Activated B cell treated with CpG ODN at 0.5 μM for 24 hours (primary cell): ENCODE measurements at places on chromosomes 2 and 18. TPM values are rescaled to one million over a fixed set of nuclear protein-coding genes. Genes with fewer than 3 reads are reported as not detected.

DNA sequence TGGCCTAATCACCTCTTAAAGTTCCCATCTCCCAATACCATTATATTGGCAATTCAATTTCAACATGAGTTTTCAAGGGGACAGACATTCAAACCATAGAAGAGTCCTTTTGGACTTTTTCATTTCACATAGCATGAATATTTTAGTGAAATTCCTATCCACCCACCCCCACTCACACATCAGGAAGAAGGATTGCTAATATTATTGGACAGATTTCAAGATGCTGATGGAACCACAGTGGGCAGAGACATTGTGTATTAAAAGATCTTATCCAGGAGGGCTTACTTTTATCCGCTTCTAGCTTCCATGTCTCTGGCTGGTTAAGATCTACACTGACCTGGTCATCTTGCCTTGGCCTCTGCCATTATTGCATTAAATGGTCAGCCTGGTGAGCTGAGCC lies 297.4 kb upstream of the ACVR2A start:
- no peak overlapping the region for H3K27ac ChIP-seq
- no peaks in the 10 kb centered on the region for H3K4me1 ChIP-seq
- no peaks in the 10 kb centered on the region for H3K27me3 ChIP-seq
- H3K4me3 ChIP-seq: no peak overlapping the region

- DNase-seq: no peak
- no peak overlapping the region for H3K27ac ChIP-seq
- H3K4me3 ChIP-seq: no peak overlapping the region
- H3K4me1 ChIP-seq: no peaks in the 10 kb centered on the region
Measured at GRCh38 chr2:109409321-109410038, 204.3 kb downstream of the SEPTIN10 start.

- H3K27me3 ChIP-seq: peaks cover 37% of the 10 kb centered on the region
- no peak overlapping the region for H3K27ac ChIP-seq
- H3K4me1 ChIP-seq: no peaks in the 10 kb centered on the region
- no peaks in the 10 kb centered on the region for H3K36me3 ChIP-seq
- H3K4me3 ChIP-seq: no peak overlapping the region
- no peak for DNase-seq
Measured at GRCh38 chr2:202054679-202055078, 18.4 kb upstream of the KIAA2012 start.

DNA sequence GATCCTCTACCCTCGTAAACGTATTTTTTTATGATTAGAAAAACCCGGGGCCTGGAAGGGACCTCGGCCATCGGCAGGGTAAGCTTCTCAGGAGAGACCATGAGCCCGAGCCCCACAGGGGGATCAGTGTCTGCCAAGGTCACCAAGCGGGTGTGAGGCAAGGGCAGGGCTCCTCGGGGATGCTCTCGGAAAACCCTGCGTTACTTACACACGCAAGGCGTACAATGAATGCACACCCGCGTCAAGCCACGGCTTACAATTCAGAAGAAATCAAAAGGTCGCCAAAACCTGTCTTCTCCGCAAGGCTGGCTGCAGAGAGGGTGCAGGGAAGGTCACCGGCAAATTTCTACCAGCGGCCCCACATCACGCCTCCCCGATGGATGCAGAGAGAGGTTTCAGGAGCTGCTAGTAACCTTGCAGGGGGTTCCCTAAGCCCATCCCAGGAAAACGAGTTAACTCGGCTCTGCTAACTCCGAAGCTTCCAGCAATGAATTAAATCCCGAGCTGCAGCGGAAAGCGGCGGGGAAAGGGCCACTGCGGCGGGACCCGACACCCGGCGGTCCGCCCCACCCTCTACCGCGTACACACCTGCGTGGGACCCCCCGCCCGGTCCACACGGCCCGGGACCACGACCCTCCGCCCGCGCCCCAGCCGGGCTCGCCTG lies 638 bp downstream of the ST3GAL5 start:
- H3K4me1 ChIP-seq: peaks cover 75% of the 10 kb centered on the region
- H3K27ac ChIP-seq: peak overlapping the region; percentile 96
- H3K36me3 ChIP-seq: peaks cover 28% of the 10 kb centered on the region
- H3K4me3 ChIP-seq: peak overlapping the region; percentile 94

DNA sequence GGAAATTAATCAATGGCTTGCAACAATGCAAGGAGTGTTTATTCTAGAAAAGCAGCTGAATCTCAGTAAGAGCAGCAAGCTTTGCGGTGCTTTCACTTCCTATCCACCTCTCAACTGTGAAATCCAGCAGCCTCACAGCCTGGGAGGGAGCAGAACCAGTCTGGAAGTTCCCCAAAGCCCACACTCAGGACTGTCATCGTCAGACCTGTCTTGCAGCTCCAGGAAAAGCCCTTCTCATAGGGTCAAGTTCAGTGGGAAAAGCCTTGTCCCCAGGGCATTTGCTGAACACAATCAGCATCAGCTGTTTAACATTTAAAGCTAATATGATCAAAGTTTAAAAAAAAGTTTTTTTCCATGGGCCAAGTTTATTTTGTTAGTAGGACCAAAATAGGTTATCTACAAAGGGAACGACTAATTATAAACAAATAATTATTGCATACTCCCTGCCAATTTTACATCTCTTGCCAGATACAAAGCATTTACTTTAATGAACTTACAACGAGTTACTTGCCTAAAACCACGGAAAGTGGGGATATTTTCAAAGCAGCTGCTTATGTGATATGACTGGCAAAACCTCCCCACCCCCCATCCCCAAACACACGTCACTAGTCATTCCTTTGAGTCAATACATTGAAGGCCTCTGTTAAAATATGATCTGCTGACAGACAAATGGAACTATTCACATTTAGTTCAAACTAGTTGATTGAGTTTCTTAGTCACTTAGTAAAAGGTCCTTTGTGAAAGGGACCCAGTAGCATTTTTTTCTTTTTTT lies 36.8 kb downstream of the PARD6G start:
- DNase-seq: no peak
- no peaks in the 10 kb centered on the region for H3K36me3 ChIP-seq
- H3K4me1 ChIP-seq: peaks cover 4% of the 10 kb centered on the region
- peaks cover 18% of the 10 kb centered on the region for H3K27me3 ChIP-seq
- H3K27ac ChIP-seq: no peak overlapping the region

GRCh38 chr2:53087874-53088461 lies 679.6 kb upstream of the CHAC2 start:
- no peak for DNase-seq
- no peak overlapping the region for H3K27ac ChIP-seq
- H3K4me3 ChIP-seq: no peak overlapping the region
- no peaks in the 10 kb centered on the region for H3K27me3 ChIP-seq

GRCh38 chr2:157986761-157987160 lies 110.6 kb upstream of the ACVR1 start:
- peaks cover 10% of the 10 kb centered on the region for H3K27me3 ChIP-seq
- H3K4me1 ChIP-seq: no peaks in the 10 kb centered on the region
- H3K4me3 ChIP-seq: no peak overlapping the region
- no peak for DNase-seq
- no peaks in the 10 kb centered on the region for H3K36me3 ChIP-seq

- DNase-seq: no peak
- no peak overlapping the region for H3K27ac ChIP-seq
- peaks cover 2% of the 10 kb centered on the region for H3K27me3 ChIP-seq
Measured at GRCh38 chr2:7919510-7919909, 762.3 kb upstream of the ID2 start.

DNA sequence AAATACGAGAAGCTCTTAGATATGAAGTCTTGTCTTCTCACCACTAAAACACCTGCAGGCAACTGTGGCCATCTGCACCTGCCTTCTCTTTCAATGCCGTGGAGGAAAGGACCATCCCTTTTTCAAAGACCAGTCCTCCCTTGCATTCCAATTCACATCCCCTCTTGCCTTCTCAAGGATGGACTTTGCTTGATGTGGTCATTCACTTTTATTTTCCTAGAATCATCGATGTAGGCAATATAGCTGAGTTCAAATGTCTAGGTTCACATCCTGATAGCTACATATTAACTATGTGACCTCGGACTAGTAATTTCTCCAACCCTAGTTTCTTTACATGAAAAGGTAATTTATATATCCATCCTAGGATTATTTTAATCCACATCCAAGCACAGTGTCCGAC lies 110.1 kb downstream of the HIBCH start:
- no peak overlapping the region for H3K27ac ChIP-seq
- no peaks in the 10 kb centered on the region for H3K27me3 ChIP-seq
- no peak for DNase-seq
- H3K36me3 ChIP-seq: peaks cover 22% of the 10 kb centered on the region
- H3K4me1 ChIP-seq: peaks cover 9% of the 10 kb centered on the region
- H3K4me3 ChIP-seq: no peak overlapping the region

GRCh38 chr2:205077159-205077558 lies 531.9 kb downstream of the PARD3B start:
- H3K27me3 ChIP-seq: no peaks in the 10 kb centered on the region
- no peak overlapping the region for H3K4me3 ChIP-seq
- no peaks in the 10 kb centered on the region for H3K4me1 ChIP-seq
- H3K36me3 ChIP-seq: no peaks in the 10 kb centered on the region

RND3 gene
- total RNA-seq: not detected in 2 replicates

ATP6V1C2 gene
- total RNA-seq: 3.3 and 3.5 TPM in 2 replicates

TWIST2 gene
- total RNA-seq: not detected in 2 replicates

DAW1 gene
- not detected in 2 replicates for total RNA-seq

SLC9A2 gene
- not detected in 2 replicates for total RNA-seq

PLGLB2 gene
- total RNA-seq: 2.5 and 2.8 TPM in 2 replicates

INHBB gene
- total RNA-seq: not detected in 2 replicates
